ENCODE measurements at places on chromosomes 4 and X. TPM values are rescaled to one million over a fixed set of nuclear protein-coding genes. Genes with fewer than 3 reads are reported as not detected.

DNA sequence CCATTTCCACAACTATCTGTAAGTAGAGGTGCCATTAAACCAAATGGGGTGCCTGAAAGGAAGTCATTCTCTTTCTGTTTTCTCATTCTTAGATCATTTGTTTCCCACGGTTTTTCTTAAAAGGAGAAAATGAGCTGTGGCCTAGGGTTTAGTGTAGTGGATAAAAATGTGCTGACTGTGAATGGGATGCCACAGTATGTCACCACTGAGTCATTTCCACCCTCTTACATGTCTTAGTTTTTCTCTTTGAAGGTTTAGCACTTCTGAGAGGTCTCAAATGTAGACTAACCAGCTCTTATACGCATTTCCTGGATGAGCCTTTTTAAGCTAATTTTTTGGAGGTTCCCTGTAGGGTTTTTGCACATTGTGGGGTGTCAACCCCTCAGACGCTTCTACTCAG lies 244.5 kb upstream of the SPANXN1 start:
- DNase-seq, result no peak

GRCh38 chr4:73432169-73433000 lies 3.6 kb upstream of the AFP start:
- no peak for DNase-seq

GRCh38 chr4:7805533-7806337 lies 133.9 kb downstream of the AFAP1 start:
- DNase-seq, result no peak

The ADH7 gene
- not detected for total RNA-seq

DNA sequence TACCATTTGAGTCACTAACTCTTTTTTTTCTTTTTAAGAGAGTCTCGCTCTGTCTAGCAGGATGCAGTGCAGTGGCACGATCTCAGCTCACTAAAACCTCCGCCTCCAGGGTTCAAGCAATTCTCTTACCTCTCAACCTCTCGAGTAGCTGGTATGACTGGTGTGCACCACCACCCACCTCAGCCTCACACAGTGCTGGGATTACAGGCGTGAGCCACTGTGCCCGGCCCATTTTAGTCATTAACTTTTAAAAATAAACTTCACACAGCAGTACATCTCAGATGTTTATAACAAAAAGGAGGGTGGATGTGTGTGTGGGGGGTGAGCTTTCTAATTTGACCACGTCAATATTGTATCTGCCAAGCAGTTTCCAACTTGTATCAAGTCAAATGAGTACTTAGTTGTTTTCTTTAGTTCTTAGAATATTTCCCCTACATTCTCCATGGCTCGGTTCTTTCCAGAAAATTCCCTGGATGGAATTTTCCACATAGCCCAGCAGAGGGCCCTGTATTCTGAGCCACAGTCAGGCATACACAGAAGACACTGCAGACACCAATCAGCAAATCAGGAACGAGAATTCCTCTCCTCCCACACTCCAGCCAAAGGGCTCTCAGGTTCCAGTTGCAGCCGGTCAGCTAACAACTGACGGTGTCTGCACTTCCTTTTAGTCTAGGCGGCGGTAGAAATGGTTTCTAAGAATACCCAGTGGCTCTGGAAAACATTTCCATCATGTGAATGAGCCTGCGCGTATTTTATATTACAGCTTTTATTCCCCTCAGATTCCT lies 20.1 kb upstream of the ARAF start:
- DNase-seq, result peak; percentile 76

The P2RY4 gene
- not detected for total RNA-seq

DNA sequence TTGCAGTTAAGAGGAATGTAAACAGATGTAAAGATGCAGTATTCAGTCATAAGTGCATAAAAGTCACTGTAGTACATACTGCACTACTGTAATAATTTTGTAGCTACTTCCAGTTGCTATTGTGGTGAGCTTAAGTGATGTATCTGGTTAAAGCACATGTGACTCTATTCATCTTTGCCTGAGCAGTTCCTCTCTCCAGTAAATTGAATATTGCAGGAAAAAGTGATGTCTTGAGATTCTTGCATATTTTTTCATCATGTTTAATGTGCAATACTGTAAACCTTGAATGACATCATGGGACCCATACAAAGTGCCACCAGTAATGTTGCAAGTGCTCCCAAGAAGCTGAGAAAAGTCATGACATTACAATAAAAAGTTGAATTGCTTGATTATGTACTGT lies 9.6 kb downstream of the UBA6 start:
- no peak for DNase-seq

- peak; percentile 38 for DNase-seq
Observed at GRCh38 chr4:26272654-26273615, 47.9 kb upstream of the RBPJ start.

The CD38 gene
- total RNA-seq, result 2.9 TPM

The SMIM43 gene
- total RNA-seq, result 0.27 TPM

The RENBP gene
- total RNA-seq, result 0.80 TPM

- no peak for DNase-seq
Observed at GRCh38 chrX:1012678-1013300, 199.7 kb downstream of the CRLF2 start.

GRCh38 chr4:167119392-167119791 lies 114.9 kb downstream of the SPOCK3 start:
- no peak for DNase-seq

The EIF2S3 gene
- total RNA-seq, result 267 TPM

- DNase-seq, result no peak
Observed at GRCh38 chr4:52103319-52103718, 52.2 kb downstream of the SPATA18 start.

DNA sequence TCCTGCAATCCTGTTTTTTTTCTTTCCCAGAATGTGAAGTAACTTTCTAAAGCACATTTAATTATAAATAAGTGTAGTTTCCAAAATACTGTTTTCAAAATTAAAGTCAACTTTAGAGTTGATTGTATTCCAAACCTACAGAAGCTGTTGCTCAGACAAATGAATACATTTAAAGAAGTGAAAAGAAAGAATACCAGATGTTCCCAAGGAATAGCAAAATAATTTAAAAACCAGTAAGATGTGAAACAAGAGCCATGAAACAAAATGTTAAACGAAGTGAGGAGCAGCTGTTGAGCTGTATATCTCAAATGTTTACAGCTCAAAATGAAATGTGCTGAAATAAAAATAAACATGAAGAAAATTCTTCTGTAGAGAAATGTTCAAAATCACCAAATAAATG lies 627.4 kb upstream of the NDST4 start:
- no peak for DNase-seq

- no peak for DNase-seq
Observed at GRCh38 chr4:22363036-22363435, 152.8 kb downstream of the ADGRA3 start.

The CFP gene
- total RNA-seq, result 1.0 TPM

GRCh38 chr4:155270671-155271070 lies 62.2 kb downstream of the NPY2R start:
- no peak for DNase-seq

DNA sequence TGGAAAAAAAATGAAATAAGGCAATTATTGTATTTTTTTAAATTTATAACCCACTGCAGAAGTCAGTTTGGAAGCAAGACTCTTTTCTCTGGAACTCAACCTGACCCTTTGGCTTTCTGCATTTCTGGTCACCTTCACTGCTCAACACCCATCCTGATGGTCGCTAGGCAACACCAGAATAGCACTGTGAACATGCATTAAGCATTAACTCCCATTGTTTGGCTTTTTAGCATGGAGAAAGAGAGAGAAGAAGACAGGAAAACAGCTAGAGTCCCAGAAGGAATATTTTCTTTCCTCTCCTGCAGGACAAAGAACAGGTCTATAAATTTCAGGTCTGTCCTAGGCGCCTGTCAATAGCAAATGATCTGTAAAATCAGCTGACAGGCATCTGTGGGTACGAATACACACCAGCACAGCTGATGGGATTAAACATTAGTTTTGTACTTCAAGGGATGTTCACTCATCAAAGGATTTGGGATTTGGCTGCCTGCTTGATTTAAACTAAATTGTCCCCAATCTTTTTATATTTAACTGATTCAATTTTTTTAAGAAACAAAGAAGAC lies 137.2 kb upstream of the ETNPPL start:
- no peak for DNase-seq

The NR0B1 gene
- total RNA-seq, result 4.6 TPM

DNA sequence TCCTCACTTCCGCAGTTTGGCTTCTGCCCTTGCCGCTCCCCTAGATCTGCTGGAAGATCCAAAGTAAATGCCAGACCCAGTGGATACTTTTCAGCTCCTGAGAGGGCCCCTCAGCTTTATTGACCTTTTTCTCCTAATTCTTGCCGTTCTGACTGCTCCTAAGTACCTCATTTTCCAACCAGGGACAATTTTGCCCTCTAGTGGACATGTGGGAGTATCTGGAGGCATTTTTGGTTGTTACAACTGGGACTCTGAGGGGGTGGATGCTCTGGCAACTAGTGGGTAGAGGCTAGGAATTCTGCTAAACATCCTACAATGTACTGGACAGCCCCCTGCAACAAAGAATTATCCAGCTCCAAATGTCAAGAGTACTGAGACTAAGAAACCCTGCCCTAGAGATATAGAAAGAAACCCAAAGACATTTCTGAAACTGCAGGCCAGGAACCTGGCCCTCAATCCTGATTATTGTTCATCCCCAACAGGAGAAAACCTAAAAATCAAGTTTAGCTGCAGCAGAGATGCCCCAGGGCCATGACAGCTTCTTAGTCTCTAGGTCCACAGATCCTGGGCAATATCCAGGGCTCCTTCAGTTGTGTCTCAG lies 3.4 kb downstream of the TEX13B start:
- DNase-seq, result no peak

The AGTR2 gene
- total RNA-seq, result not detected

DNA sequence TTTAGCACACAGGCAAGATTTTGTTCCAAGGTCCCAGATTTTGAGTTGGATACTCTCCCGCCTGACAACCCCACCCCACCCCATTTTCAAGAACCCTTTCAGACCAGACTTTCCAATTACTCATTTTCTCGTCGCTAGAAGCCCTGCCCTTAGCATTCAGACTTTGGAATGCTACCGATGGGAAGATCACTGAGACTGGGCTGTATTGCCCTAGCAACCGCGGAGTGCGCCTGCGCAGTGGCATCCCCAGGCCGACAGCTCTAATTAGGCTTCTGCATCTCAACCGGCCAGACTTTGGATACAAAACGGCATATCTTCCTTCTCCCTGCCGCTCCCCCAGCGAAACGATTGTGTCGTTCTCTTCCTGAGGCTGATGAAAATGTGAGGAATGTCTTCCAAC lies 3.4 kb downstream of the MAGEE2 start:
- peak; percentile 28 for DNase-seq

GRCh38 chr4:86960557-86960961 lies 25.7 kb downstream of the AFF1 start:
- DNase-seq, result no peak

GRCh38 chr4:14111730-14112181 lies 484.2 kb upstream of the BOD1L1 start:
- no peak for DNase-seq

The TLL1 gene
- 2.4 TPM for total RNA-seq

- no peak for DNase-seq
Observed at GRCh38 chr4:188146618-188147017, 7.4 kb downstream of the TRIML1 start.

DNA sequence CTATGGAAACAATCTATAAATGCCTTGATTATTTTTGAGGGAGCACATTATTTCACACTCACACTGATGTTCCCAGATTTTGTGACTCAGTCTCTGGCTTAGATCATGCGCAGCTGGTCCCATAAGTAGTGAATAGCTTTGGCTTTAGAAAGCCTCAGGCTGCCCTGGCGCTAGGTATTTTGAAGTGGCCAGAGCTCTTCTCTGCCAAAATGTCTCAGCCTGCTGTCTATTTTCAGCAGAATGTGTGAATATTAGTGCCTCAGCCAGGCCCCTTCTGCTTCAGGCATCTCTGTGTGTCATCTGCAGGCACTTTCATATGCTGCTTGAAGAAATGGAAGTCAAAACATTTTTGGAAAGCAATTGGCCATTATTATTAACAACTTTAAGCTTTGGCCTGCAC lies 931.0 kb upstream of the INTU start:
- DNase-seq, result no peak

- DNase-seq, result no peak
Observed at GRCh38 chr4:65798498-65799127, 128.3 kb upstream of the EPHA5 start.

DNA sequence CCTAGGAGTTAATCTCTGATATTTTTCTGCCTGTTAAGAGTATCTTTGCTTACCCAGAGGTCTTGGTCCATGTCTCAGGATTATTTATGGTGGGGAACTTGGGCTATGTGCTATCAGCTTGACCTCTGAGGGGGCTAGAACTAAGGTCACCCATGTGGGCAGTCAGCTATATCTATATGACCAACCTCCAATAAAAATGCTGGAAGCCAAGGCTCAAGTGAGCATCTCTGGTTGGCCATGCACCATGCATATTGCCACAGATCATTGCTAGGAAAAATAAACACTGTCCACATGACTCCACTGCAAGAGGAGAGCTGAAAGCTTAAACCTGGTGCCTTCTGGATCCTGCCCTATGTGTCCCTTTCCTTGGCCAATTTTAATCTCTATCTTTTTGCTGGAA lies 196.5 kb upstream of the SLC7A11 start:
- no peak for DNase-seq

DNA sequence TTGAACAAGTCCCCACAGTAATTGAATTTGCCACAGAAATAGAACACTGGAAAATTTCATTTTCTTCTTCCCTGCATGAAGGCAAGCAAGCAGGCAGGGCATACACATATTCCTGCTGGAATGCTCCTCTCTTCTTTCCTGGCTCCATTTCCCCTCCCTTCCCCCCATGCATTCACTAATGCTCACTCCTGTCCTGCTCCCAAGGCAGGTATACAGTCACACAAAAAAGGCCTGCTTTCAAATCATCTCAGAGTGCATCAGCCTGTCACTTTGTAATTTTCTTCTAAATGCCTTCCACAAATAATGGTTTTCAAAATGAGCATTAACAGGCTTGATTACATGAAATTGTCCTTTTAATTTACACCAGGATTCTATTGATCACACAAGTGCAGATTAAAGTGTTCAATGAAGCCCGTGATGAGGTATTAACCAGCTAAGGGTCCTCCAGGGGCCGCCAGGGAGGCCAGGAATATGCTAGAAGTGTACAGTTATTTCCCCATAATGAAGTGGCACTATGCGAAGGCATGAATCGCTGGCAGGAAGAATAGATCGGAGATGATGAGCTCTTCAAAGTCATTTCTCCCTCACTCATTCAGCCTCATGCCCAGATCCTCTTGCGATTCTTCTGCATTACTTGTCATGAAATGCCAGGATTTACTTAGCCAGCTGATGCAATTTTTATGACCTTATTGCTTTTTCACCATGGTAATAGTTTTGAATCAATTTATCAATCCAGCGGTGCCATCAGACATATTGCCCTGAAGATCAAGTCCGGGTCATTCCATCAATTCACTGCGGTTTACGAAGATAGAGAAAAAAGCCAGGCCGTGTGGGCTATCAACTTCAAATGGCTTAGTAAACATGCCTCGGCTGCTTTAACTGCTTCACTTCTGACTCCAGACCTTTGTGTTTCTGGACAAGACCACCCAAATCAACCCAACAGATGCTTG lies 243.5 kb downstream of the GPAT3 start:
- DNase-seq, result no peak
